CD8-positive, alpha-beta T cell (primary cell): ENCODE measurements at places on chromosomes 16 and 17. TPM values are rescaled to one million over a fixed set of nuclear protein-coding genes. Genes with fewer than 3 reads are reported as not detected.

DNA sequence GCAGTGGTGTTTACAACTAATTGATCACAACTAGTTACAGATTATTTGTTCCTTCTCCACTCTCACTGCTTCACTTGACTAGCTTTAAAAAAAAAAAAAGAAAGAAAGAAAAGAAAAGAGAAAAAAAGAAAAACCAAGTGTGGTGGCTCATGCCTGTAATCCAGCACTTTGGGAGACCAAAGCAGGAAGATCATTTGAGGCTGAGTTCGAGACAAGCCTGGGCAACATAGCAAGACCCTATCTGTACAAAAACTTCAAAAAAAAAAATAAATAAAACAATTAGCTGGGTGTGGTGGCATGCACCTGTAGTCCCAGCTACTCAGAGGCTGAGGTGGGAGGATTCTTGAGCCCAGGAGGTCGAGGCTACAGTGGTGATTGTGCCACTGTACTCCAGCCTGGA lies 4.2 kb downstream of the SNTB2 start:
- no peak for DNase-seq

DNA sequence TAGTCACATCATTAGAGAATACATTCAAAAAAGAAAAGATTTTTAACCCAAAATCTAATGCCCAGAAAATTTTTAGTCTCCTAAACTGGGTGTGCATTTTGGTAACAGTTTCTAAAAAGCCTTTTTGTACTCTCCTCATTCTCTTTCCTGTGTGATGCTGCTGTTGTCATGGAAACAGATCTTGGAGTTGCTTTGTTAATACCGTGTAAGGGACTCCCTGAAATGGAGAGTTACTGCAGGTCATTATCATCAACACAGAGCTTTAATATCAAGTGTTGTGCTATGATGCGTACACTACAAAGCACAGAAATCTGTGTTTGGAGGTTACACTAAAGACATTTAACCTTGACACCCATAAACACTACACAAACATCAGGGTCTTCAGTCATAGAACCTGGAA lies 216.3 kb downstream of the PRKCA start:
- DNase-seq = no peak

- no peak for DNase-seq
These were observed 2.8 kb downstream of the OMG start for GRCh38 chr17:31294231-31294630.

DNA sequence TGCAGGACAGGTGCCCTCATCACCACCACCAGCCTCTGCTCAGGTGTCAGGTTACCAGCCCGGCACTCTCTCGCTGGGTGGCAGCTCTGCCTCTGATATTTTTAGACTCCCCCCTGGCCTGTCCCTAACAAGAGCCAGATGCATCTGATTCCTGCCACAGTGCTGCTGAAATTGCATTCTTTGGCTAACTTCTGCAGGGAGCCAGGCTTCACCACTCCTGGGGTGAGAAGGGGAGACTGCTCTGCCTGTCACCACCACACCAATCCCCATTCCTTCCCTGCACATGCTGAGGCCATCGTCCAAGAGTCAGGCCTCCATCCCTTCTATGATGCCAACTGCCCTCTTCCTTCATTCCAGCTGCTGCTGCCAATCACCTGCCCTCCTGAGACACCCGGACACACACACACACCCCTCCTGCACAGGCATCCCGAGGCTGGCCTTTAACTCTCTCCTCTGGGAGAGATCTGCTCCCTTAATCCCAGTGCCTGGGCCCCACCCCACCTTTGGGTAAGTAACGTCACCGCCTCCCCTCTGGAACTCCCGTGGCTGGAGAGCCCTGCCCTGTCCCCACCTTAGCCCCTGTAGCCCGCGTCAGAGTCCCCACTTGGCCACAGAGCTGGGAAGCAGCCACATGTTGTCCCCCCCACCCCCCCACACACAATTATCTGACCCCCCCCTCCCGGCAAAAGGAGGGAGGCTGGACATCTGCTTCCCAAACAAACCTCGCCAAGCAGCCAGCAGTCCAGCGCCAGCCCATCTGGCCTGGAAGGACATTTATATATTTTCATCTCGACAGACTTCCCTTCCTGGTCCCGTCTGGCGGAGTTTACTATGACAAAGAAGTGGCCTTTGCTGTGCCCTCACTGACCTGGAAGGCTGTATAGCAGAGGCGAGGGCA lies 2.8 kb downstream of the EMP2 start:
- no peak for DNase-seq

Gene SLC52A1
- not detected for total RNA-seq

DNA sequence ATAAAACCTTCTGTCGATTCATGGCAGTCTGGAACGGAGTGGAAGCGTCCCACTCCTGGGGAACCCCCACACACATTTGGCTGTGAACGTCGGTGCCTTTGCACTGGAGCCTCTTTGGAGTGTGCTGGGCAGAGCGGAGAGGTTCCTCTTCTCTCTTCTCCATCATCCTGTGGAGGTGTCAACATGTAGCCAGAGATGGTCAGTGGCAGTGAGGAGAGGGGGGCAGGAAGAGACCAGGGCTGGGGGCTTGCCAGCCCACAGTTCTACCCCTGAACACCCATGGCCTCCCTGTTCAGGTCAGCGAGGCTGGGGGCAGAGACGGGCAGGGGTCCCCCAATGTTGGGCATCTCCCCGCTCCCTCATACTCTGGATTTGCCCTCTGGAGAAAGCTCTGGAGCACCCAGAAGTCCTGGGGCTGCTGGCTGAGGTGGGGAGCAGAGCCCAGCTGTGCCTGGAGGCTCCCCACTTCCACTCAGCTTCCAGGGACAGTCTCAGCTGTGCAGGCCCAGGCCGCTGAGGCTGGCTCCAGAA lies 223.7 kb downstream of the SEC14L1 start:
- DNase-seq = no peak

Gene ESRP2
- total RNA-seq = not detected

DNA sequence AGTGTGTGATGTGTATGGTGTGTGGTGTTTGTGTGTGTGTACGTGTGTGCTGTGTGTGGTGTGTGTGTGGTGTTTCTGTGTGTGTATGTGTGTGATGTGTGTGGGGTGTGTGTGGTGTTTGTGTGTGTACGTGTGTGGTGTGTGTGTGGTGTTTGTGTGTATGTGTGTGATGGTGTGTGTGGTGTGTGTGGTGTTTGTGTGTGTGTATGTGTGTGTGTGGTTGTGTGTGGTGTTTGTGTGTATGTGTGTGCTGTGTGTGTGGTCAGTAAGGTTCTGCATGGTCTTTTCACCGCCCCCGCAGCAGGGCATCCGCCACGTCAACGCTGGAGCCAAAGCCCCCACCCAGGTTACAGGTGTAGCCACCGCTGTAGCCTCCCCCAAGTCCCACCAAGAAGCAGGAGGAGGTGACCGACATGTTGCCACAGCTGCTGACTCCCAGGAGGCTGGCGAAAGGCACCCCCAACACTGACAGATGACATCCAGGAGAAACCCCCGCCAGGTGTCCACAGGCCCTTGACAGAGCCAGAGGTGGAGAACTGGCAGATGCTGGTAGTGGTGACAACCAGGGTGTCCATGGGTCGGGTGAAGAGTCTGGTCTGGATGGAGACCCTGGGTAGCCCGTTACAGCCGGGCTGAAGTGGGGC lies 9.3 kb upstream of the KRT17 start:
- DNase-seq = no peak

Gene TBC1D3
- total RNA-seq = not detected

GRCh38 chr16:56087626-56088025 lies 103.7 kb upstream of the GNAO1 start:
- DNase-seq = no peak

DNA sequence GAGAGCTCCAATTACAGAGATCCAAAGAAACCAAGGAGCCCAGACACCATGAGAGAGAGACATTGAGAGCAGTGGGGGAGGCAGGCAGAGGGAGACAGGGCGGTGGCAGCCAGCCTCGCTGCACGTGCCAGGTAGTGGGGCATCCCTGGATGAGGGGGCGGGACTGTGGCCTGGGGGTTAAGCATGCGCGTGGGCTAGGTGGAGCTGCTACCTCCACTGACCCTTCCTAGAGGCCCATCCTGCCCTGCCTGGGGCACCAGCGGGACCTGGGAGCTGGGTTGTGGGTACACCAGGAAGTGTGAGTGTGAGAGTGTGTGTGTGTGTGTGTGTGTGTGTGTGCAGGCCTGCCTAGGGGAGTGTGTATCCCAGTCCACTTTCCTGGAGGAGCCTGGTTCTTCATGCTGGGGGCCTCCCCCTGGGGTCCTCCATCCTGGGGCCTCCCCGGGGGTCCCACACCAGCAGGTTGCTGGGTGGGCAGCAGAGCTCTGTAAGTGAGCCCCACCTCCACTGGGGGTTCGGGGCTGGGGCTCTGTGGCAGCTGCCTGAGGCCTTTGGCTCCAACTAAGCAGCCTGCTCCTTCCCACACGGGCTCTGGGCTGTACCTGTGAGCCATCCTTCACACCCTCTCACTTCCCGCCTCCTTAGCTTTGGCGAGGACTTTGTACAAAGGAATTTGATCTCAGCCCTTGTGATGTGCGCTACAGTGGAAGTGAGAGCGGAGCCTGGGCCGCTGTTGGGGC lies 127.4 kb downstream of the IRF8 start:
- no peak for DNase-seq

DNA sequence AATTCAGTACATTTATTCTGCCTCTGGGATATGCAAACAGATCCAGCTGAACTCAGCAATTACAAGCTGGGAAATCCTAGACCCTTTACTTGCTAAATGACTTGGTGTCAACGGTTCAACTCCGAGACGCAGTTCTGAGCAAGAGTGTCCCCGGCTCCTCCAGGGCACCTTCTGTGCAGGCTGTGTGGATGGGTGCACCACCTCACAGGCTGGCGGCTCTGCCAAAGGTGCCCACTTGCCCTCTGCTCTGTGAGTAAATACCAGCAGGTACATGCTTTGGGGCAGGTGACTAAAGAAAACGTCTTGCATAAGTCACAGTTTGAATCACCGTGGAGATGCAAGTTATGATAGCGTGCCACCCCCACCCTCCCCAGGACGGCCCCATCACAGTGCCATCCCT lies 23.3 kb downstream of the MAP1LC3B start:
- DNase-seq = no peak

GRCh38 chr17:75589919-75590303 lies 2.3 kb downstream of the MYO15B start:
- no peak for DNase-seq

DNA sequence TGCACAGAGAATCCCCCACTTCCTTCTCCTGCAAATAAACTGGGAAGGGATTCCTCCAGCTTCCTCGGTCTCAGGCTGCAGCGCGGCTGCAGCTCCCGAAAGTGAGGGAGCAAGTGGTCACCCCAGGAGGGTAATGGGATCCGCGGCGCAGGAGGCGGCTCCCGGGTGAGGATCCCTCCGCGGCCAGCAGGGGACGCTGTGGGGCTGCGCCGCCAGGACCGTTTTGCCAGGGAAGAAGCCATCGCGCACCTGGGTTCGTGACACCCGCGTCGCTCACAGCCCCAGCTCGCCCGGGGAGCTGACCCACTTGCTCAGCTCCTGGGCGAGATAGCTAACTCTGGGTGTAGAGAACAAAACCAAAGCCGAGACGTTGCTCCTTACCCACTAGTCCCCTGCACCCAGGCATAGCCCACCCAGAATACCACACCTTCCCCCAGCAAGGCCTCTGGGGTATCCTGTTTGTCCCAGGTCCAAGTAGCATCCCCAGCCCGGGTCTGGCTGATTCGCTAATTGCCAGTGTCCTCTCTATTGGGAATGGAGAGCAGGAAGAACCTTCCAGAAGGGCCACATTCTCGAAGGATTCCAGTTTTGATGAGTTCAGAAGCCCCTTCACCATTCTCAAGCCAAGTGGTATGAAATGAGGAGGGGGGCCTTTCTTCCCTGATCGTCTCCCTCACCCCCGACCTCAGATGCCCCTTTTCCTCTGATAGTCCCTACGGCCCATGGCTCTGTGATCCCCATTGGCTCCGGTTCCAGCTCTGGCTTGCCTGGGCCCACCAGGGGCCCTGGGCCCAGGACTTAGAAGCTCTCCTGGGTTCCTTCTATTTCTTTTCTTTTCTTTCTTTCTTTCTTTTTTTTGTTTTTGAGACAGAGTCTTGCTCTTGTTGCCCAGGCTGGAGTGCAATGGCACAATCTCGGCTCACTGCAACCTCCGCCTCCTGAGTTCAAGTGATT lies 14.1 kb downstream of the CYGB start:
- peak; percentile 89 for DNase-seq

DNA sequence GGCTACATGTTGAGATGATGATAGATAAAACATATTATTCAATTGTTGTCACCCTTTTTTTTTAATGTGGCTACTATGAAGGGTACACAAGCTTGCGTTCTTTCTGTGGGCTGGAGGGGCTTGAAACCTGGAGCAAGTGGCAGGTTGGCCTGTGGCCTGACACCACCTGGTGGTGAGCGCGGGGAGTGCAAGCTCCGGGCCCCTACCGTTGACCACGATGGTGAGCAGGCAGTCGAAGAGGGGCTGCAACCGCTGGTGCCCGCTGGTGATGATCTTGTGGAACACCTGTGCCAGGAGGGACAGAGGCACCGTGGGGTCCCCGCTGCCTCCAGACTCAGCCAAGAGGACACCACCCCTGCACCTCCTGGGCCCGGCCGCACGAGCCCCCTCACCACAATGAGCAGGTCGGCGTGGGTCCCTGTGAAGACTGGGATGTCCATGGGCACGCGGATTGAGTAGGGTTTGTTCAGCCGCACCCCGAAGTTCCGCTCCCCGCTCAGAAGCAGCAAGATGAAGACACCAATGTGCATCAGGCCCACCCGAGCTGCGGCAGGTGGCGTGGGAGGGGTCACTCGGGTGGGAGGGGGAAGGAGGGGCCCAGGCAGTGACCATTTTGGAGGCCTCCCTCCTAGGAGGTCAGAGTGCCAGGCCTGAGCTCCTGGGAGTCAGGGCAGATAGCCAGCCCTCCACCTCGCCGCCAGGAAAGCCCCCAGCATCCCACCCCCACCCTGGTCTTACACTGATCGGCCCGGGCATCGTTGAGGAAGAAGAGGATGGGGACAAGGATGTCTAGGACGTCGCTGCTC lies 14.4 kb downstream of the HID1 start:
- peak; percentile 74 for DNase-seq

- no peak for DNase-seq
These were observed 10.7 kb upstream of the PRPF8 start for GRCh38 chr17:1695365-1695764.

- DNase-seq = no peak
These were observed 26.9 kb downstream of the GPT2 start for GRCh38 chr16:46911038-46911437.

DNA sequence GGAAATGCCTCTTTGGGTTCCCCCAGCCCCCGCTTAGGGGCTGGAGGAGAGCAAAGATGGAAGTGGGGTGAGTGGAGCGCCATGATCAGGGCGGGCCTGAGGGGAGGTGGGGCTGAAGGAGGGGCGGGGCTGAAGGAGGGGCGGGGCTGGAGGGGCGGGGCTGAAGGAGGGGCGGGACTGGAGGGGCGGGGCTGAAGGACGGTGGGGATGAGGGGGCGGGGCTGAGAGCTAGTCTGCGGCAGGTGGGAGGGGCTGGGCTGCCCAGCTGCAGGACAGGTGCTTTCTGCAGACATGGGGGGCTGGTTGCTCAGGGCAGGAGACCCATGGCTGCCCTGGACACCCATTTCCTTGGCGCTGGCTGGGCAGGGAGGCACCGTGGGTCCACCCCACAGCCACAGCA lies 39.1 kb upstream of the PABPN1L start:
- DNase-seq = no peak

Gene OR4D1
- 0.61 TPM for total RNA-seq
